ENCODE measurements at places on chromosomes 13 and 19.
A peak's percentile ranks its signal among the peaks of the same experiment; 100 is the strongest.

DNA sequence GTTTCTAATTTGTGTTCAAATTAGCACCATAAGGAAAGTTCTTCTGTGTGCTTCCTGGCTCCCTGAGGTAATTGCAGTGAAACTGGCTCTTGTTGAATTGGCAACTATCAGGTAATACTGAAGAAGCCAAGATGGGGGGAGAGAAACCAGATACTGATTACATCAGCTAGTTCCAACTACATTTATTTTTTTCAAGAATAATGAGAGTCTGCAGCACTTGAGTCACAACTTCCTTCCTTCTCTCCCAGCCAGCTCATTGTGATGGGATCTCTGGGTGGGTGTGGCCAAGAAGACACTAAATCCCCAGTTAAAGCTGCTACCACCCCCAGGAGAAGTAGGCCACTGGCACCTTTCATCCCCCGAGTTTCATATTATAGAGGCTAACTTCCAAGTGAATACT lies 100.7 kb upstream of the RXFP2 start:
- DNase-seq: no peak

- no peak for DNase-seq
Measured at GRCh38 chr13:108268466-108269112, 929 bp upstream of the TNFSF13B start.

- no peak for DNase-seq
Measured at GRCh38 chr13:99467764-99468163, 33.5 kb upstream of the TM9SF2 start.

DNA sequence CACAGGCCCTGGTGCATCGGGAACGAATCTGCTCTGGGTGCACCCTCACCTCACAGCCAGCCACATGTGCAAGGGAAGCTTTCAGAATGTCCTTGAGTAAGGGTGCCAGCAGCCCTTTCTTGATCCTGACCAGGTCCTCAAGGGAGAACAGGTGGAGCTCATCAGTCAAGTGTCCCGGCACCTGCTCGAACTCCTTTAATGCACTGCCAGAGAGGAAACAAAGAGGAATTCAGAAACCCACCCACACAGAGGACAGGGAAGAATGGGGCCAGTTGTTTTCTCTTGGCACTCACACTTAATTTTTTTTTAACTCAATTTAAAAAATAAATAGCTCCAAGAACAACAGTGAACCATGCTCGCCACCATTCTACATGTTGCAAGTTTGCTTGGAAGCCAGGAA lies 41.7 kb downstream of the RUBCNL start:
- DNase-seq: no peak

DNA sequence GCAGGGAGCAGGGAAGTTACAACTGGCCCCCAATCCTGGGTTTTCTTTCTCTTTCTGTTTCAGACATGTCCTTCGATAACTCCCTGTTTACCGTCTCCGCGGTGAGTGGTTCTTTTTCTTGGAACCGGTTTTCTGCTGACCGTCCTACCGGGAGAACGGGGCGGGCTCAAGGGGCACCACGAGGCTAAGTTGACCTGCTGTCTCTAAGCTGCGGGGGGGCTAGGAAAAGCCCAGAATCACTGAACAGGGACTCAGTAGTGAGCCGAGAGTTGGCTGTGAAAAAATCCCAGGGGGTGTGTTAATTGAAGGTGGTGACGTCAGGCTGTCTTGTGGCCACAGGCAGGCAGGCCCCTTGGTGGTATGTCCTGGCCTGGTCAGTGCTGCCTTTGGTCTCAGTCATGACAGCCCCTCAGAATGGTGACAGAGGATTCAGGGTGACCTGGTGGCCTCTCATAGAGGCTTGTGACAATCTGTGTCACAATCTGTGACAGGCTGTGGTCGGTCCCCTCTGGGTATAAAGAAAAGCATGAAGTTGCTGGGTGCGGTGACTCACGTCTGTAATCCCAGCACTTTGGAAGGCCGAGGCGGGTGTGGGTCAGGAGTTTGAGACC lies 8.1 kb upstream of the CARM1 start:
- DNase-seq: no peak

- DNase-seq: no peak
Measured at GRCh38 chr19:15562861-15563260, 52.2 kb upstream of the CYP4F8 start.

GRCh38 chr19:47143322-47144073 lies 12.9 kb downstream of the SAE1 start:
- no peak for DNase-seq

- no peak for DNase-seq
Measured at GRCh38 chr19:51743405-51743804, 8.3 kb downstream of the FPR1 start.

- DNase-seq: peak; percentile 77
Measured at GRCh38 chr19:40797963-40798682, 868 bp upstream of the EGLN2 start.

DNA sequence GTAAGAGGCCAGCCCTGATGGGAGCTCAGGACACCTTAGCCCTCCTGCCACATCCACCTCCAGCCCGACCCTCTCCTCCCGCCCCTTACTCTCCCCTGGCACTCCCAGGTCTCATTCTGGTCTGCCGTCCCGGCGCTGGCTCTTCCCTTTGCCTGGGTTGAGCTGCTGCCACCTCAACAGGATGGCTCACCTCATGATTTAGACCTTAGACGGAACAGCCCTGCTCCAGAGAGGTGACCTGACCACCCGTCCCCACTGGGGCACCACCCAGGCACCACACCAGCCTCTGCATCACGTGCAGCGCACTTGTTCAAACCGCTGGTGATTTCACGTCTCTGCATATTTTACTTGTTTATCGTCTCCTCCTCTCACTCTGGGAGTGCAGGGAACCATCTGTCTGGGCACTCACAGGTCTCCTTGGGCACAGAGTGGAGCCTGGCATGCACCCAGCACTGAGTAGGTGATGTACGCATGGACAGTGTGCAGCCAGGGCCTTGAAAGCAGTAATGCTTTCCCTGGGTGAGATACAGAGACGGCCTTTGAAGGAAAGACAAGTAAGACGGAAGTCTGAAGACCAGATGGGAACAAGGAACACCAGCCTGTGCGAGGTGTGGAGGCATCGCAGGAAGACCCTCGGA lies 183.1 kb downstream of the KATNAL1 start:
- no peak for DNase-seq

Data from CD4-positive, alpha-beta T cell treated with Interleukin-6 for 4 hours (primary cell).